Activated naive CD4-positive, alpha-beta T cell (primary cell): ENCODE measurements at places on chromosomes 16 and 17.

GRCh38 chr16:57345021-57345420, 13.6 kb upstream of the CCL22 start:
- no peak for DNase-seq

- no peak for DNase-seq
These were observed 12.6 kb upstream of the PRKAR1A start for GRCh38 chr17:68499587-68499986.

- no peak for DNase-seq
These were observed 21.2 kb downstream of the SMG6 start for GRCh38 chr17:2282297-2282873.

GRCh38 chr16:54316095-54316889, 29.7 kb upstream of the IRX3 start:
- no peak for DNase-seq

DNA sequence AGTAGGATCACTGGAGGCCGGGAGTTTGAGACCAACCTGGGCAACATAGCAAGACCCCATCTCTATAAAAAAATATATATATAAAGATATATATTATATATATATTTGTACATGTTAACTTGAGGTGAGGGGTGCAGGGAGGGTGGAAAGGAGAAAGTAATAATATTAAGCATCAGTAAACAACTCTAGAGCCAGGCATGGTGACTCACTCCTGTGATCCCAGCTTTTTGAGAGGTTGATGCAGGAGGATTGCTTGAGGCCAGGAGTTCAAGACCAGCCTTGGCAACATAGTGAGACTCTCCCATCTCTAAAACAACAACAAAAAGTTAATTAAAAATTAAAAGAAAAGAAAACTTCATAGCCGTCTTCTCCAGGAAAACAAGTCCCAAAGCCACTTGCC, 61.7 kb upstream of the SMURF2 start:
- DNase-seq = no peak

DNA sequence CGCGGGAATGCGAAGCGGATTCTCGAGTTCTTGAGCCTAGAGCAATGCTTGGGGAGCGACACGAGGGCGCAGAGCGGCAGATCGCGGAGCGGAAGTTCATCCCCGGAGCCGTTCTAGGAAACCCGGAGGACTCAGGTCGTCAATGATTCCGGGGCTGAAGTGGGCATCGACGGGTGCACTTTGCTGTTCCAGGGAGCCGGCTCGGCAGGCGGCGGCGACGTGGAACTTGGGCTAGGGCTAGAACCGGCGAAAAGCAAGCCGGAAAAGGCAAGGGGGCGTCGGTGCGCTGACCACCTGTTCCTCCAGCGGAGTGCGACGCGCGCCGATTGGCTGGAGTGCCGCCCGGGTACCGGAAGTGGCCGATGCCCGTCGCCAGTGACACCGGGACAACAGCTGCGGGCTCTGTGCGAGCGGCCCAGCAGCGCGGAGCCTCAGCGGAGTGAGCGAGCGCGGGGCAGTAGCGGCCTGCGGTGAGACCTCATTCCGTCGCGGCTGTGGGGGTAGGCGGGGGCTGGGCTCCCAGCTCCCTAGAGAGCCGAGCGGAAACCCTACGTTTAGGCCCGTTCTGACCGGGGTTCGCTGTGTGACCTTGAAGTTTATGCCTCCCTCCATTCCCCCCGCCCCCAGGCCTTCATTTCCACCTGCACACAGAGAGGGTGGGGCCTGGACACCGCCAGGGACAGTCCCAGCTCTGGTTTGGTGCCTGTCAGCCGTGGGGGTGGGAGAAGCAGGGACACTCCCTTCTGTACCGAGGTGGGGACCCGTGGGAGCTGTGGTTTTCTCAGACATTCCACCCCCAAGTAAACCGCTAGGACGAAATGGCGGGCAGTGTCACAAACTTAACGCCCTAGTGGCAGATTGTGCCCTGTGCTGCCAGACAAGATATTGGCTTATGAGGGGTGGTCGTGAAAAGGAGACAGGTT, at the start of gene ZFP3:
Gene ZFP3, plus strand, starts transcription at position 362 of the 923 bp plus-strand sequence. CDS start 13,038 bp downstream, outside the sequence.
- DNase-seq = peak; percentile 66

GRCh38 chr16:86991679-86992078, 325.5 kb downstream of the C16orf95 start:
- DNase-seq = no peak

DNA sequence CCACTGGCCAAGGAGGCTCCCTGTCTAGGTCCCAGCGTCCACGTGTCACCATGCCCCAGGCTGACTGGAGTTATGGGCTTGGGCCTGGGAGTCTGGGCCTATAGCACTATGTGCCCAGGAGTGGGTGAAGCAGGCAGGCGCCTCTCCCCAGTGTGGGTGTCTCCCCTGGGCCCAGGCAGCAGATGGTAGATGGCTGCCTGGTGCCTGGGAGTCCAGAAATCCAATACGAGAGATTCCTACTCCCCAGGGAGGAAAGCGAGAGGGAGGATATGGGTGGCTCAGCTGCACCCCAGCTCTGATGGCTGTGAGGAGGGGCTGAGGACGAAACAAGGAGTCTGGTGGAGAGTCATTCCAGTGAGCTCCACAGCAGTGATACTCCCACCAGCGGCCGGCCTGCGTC, 5.0 kb downstream of the KCNH6 start:
- DNase-seq = no peak

- DNase-seq = no peak
These were observed 4.9 kb upstream of the CIAO3 start for GRCh38 chr16:745739-746138.
